ENCODE measurements at places on chromosomes 7 and 10. TPM values are rescaled to one million over a fixed set of nuclear protein-coding genes. Genes with fewer than 3 reads are reported as not detected.

The HKDC1 gene
- 18.6 TPM for polyA plus RNA-seq

The GRID2IP gene
- polyA plus RNA-seq, result 0.69 TPM

The GFRA1 gene
- polyA plus RNA-seq, result 29.4 TPM

The ITPRID1 gene
- polyA plus RNA-seq, result not detected

The PAX4 gene
- polyA plus RNA-seq, result not detected

The NEUROG3 gene
- polyA plus RNA-seq, result not detected

The AGR2 gene
- 87.7 TPM for polyA plus RNA-seq

The MSMB gene
- polyA plus RNA-seq, result not detected

The CALD1 gene
- polyA plus RNA-seq, result 229 TPM

The TAS2R3 gene
- 0.33 TPM for polyA plus RNA-seq

The OR2A12 gene
- polyA plus RNA-seq, result 0.03 TPM

The GSTK1 gene
- polyA plus RNA-seq, result 217 TPM

The CLEC5A gene
- 0.51 TPM for polyA plus RNA-seq

The TBX20 gene
- polyA plus RNA-seq, result not detected

GRCh38 chr10:88236121-88236743, 346.9 kb downstream of the RNLS start:
- no peak for DNase-seq

DNA sequence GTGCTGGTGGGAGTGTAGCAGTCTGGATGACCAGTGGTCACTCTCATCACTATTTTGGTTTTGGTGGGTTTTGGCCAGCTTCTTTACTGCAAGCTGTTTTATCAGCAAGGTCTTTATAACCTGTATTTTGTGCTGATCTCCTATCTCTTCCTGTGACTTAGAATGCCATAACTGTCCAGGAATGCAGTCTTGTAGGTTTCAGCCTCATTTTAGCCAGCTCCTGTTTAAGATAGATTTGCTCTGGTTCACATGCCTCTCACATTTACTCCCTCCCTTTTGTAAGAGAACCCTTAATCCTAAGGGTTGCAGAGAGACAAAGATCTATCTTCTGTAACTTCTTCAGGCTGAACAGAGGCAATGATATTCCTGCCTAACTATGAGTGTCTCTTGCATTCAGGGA, 51.2 kb upstream of the INHBA start:
- DNase-seq, result no peak

- DNase-seq, result no peak
Measured at GRCh38 chr7:5348134-5349004, 65.6 kb downstream of the SLC29A4 start.

DNA sequence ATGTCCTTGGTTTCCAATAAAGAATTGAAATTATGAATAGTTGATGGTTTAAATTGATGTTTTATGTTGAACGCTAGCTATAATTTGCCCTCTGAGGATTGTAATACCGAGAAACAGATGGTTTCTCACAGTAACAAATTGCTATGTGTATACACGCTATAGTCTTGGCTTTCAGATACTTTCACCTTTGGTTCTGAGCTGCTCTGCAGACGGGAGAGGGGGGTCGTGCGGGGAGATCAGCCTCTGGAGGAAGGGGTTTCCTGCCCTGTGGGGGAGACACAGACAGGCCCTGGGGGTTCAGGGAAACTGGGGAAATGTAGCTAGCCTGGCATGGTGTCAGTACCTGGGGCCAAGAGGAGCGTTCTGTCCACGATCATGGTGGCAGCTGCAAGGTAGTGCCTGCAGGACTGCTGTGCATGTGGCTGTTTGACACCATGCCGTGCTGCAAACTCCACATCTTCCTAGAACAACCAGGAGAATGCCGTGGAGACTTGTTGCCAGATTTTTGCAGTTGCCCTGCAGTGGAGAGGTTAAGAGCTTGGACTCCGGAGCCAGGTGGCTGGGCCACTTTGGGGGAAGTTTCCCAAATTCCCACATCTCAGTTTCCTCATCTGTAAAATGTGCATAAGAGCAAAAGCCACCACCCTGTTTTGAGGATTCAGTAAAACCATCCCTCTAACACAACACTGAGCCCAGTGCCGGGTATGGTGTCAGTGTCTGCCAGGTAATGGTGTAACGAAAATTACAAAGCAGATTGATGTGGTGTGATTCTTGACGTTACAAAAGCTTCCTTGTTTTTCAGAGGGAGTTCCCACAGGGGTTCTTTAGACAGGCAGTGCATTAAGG, 167.9 kb downstream of the CUX1 start:
- no peak for DNase-seq

DNA sequence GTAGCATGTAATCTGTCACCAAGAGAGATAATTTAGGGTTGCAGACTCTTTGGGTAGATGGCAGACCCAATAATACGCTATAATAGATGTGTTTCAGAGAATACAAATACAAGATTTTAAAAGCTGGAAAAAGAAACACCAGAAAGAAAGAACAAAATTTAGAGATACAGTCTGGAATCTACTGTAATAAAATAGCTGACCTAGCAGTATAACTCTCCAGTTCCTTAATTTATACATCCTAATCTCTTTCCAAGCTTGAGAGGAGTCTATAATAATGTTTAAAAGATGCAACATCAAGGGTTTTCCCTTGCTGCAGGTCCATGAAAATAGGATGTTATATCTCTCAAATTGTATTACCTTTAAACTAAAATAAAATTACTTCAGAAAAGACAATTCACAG, 27.2 kb upstream of the GPR22 start:
- no peak for DNase-seq

DNA sequence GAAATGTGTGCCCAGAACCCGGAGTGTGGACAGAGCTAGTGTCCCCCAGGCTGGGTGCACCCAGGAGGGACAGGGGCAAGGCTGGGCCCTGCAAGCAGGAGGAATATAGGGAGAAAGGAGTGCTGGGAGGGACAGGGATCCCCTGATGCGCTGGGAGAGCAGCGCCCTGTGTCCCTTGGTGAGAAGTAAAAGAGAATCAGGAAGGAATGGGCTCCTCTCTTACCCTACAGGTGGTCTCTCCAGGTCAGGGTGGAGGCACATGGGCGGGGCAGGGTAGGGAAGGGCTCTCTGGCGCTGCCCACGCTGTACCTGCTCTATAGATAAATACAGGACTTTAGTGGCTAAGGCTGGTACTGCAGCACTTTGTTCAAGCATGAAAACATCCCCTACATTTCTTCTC, 753.8 kb downstream of the GRID1 start:
- no peak for DNase-seq

GRCh38 chr7:108311446-108312168, 144.6 kb downstream of the NRCAM start:
- no peak for DNase-seq

GRCh38 chr10:91247360-91248111, 27.1 kb downstream of the PCGF5 start:
- no peak for DNase-seq

GRCh38 chr7:74453322-74454011, at the start of gene GTF2IRD1:
Gene GTF2IRD1, plus strand, starts transcription at chr7:74453906. Its CDS starts 54,175 bp downstream, at chr7:74508081.
- DNase-seq, result no peak

- DNase-seq, result no peak
Measured at GRCh38 chr10:65100146-65100545, 1578.9 kb downstream of the REEP3 start.

- DNase-seq, result no peak
Measured at GRCh38 chr10:113754768-113755167, 3.3 kb downstream of the PLEKHS1 start.

- DNase-seq, result no peak
Measured at GRCh38 chr10:130387936-130388580, 251.9 kb downstream of the GLRX3 start.

DNA sequence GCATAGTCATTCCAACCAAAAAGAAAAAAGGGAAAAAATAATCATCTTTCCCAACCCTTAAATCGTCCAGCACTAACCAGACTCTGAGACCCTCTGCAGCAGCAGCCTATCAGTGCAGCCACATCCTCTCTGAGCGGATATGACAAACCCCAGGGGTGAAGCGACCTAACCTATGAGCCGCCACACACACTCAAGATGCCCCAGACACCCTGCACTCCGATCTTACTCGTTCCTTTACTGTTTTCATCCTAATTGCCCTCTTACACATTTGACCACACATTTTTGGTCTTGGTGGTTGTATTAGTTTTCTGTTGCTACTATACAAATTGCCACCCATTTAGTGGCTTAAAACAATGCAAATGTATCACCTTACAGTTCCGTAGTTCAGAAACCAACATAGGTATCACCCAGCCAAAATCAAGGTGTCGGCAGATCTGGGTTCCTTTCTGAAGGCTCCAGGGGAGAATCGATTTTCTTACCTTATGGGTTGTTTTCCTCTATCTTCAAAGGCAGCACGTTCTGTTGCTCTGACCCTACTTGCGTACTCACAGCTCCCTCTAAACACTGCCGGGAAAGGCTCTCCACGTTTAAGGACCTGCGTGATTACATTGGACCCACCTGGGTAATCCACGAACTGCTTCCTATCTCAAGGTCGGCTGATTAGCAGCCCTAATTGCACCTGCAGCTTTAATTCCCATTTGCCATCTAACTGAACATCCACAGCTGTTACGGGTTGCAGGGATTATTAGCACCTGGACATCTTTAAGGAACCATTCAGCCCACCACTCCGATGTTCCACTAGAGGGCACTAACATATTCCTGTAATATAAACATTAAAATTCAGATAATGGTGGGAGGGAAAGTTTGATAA, 37.3 kb upstream of the PRSS1 start:
- DNase-seq, result no peak

DNA sequence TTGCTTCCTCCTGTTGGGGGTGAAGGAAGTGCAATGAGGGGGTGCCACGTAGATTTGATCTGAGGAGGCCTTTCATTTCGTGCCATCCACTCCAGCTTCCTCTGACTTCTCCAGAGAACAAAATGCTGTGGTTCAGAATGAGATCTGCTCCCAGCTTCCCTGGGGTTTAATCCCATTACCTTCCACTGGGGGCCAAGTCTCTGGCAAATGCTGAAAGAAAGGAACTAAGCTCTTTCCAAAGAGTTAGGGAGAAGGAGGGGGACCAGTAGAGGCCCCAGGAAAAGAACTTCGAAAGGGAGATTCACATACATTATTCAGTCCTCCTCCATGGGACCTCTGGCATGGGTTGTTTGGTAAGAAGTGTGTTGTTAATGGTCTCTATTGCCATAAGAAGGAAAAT, 727.0 kb downstream of the TYW1 start:
- no peak for DNase-seq

DNA sequence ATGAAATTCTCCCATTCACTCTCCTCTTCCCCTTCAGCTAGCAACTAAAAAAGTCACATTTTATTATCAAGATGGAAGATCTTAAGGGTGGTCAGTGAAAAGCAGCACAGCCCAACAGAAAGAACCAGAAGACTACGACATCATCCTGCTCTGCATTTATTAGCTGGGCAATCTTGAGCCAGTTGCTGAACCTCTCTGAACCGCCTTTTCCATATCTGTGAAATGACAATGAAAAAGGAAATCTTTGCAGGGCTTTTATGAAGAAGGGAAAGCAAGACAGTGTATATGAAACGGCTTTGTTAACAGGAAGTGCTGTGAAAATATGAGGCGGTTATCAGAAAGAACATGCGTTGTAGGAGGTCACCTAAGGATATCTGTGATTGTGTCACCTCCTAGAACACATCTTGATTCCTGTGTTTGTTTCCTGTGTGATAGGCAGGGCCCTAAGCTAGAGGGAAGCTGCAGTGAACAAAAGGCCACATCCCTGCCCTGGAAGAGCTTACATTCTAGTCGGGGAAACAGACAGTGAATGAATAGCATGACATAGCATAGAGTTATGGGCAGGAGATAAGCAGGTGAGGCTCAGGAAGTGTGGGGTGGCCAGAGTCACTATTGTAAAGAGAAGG, 36.0 kb upstream of the KCNMA1 start:
- DNase-seq, result no peak

GRCh38 chr7:101547022-101547915, 81.8 kb downstream of the MYL10 start:
- DNase-seq, result no peak

DNA sequence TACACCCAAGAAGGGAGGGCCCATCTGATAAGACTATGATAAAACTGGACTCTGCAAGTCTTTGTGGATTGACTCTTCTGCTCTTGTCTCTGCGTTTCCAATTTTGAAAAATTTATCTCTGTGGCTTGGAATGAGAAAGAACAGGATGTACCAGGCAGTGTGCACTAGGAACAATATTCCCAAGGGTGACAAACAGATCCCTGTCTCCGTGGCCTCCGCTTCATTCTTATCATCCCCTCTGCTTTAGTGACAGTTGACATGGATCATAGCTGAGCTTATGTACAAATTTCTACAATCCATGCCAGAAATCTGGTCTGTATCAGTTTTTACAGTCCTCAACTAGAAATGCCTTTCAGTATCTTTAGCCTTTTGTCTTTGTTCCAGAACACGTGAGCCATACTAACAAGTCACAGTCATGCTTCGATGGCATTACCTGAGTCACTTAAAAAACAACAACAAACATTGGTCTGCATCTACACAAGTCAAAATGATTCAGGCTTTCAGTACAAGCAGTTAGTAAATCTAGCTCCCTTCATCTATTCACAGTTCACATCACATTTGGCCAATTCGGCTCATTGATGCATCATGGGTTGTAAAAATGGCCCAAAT, 393.6 kb upstream of the CELF2 start:
- no peak for DNase-seq

- no peak for DNase-seq
Measured at GRCh38 chr10:97770255-97770654, 1.5 kb downstream of the SFRP5 start.

GRCh38 chr7:151727579-151728285, 149.2 kb downstream of the PRKAG2 start:
- no peak for DNase-seq

GRCh38 chr7:159112136-159113011, 32.3 kb downstream of the VIPR2 start:
- no peak for DNase-seq

GRCh38 chr10:33638374-33638773, 303.9 kb upstream of the NRP1 start:
- no peak for DNase-seq

All from right renal pelvis (tissue), 4 donors.